ENCODE measurements at places on chromosomes 16 and 17.

- DNase-seq, result no peak
These were observed 1.4 kb upstream of the SLFN11 start for GRCh38 chr17:35374766-35375344.

GRCh38 chr16:983044-984030 lies 1.8 kb downstream of the SOX8 start:
- DNase-seq, result no peak

DNA sequence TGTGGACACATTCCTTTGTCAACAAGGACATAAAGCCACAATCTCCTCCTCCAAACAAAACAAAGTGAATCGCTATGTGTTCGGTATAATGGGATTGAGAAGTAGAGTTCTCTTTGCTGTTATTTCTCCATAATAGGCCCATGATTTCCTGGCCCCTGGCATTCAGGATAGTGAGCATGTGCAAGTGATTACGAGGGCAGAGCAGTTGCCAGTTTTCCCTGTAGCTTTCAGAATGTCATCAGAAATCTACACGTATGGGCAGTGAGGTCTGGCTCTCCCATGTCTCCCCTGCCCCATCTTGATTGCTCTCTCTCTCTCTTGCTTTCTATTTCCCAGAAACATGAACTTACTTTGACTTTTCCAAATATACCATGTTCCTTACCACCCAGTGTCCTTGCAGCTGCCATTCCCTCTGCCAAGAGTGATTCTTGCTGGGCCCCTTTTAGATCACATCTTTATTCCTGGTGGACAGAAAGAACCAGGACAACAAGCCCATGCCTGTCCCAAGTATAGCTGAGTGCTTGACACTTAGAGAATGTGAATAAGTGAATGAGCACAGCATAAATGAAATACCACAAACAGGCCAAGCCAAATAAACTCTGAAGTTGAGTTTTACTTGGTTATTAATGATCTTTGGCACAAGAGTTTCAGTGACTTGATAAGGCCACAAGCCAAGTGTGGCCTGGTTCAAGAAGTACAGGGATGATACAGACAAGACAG lies 273.1 kb downstream of the CDH13 start:
- DNase-seq, result no peak

DNA sequence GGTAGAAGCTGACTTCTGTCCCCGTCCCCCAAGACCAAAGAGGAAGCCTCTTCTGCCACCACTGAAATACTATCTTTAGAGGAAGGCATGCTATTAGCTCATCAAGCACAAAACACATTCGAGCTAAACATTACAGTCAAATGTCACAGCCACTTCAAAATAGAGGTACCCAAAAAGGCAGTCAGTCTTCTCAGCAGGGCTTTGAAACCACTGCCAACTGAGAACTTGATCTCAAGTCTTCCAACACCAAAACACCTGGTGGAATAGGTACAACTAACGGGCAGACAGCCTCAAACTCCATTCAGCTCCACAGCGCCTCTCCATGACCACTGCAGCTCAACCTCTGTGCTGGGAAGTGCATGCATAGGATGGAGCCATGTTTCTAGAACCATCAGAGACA lies 36.0 kb downstream of the ZFHX3 start:
- DNase-seq, result no peak

GRCh38 chr17:64947152-64947551 lies 27.9 kb upstream of the LRRC37A3 start:
- DNase-seq, result no peak

DNA sequence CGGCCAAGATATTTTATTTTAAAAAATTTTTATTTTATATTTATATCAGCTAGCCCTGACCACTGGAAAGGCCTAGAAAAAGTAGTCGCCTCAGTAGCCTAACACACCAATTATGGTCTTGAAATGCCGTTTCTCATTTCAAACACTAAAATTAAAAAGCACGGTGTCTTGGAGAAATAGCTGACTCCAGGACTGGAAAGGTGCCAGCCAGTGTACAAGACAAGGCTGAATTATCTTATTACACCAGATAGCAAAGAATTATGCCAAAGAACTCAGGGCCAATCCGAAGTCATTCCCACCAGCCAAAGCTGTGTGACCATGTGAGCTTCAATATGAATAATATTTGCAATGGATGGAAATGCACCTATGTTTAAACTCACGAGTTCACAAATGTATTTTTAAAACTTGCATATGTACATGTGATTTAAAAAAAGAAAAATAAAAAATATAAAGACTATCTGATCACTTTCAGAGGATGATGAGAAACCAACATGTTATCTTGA lies 19.9 kb upstream of the ATP2C2 start:
- no peak for DNase-seq

DNA sequence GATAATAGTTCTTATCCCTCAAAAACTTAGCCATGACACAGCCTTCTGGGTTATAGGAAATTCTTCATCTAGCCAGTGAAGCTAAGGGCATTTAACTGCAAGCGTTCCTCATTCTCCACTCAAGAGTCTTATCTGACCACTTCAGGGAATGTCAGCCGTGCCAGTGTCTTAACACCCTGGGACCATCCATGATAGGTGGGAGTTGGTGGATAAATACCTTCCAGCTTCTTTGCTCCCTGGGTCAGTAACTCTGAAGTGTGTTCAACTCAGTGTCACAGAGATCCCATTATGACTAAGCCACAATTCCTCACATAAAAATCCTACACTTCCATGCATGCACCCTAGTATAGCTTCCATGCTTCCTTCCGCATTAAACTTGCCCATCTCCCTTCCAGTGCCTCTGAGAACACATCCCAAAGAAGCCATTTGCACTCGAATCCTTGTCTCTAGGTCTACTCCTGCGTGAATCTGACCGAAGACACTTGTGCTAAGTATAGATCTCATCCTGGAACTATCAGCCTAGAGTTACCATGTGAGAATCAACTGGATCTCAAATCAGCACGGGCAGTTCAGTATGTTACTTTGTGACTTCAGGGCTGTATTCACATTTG lies 264.3 kb upstream of the MAF start:
- DNase-seq, result no peak

DNA sequence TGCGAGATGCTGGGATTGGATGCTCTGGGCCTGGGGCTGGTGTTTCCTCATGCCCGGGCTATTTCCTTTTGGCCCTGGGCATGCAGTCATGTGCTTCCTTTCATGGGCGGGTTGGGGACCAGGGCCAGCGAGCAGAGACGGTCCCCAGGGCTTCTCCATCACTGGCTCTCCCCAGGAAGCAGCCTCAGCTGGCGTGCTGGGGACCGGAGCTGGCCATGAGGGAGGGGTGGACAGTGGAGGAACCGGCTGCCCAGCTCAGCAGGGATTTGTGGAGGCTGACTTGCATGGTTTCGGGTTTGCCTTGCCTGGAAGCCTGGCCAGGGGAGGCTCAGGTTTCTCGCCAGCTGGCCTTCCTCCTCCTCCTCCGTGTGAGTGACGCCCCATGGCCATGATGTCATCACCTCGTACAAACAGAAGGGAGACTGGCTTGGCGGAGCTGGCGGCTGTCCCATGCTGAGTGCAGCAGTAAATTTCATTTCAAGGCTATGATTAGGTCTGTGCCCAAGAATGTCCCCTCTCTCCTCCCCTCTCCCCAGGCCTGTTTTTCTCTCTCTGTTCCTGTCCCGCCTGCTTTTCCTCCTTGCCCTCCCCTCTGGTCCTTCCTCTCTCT lies 8.9 kb upstream of the TIMP2 start:
- DNase-seq, result peak; percentile 97

GRCh38 chr17:45438931-45439610 lies 6.4 kb upstream of the ARHGAP27 start:
- no peak for DNase-seq

DNA sequence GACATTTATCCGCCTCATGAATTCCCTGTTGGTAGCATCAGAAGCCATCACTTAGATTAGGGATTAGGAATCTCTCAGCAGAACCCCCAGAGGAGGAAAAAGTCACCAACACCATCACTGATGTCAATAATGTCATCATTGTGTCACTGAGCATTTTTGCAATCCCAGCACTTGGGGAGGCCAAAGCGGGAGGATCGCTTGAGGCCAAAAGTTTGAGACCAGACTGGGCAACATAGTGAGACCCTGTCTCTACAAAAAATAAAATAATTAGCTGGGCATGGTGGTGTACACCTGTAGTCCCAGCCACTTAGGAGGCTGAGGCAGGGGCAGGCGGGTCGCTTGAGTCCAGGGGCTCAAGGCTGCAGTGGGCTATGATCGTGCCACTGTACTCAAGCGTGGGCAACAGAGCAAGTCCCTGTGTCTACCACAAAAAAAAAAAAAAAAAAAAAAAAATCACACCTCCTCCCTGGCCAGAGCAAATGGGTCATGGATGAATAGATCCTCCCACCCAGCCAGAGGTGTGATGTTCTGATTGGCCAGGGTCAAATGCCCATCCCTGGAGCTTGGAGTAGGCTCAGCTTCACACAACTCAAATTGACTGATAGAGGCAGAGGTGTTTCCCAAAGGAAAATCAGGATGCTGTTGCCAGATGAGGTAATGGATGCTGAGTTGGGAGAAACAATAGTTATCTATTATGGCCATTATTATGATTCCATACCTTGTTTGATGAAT lies 31.6 kb downstream of the VWA3A start:
- no peak for DNase-seq

DNA sequence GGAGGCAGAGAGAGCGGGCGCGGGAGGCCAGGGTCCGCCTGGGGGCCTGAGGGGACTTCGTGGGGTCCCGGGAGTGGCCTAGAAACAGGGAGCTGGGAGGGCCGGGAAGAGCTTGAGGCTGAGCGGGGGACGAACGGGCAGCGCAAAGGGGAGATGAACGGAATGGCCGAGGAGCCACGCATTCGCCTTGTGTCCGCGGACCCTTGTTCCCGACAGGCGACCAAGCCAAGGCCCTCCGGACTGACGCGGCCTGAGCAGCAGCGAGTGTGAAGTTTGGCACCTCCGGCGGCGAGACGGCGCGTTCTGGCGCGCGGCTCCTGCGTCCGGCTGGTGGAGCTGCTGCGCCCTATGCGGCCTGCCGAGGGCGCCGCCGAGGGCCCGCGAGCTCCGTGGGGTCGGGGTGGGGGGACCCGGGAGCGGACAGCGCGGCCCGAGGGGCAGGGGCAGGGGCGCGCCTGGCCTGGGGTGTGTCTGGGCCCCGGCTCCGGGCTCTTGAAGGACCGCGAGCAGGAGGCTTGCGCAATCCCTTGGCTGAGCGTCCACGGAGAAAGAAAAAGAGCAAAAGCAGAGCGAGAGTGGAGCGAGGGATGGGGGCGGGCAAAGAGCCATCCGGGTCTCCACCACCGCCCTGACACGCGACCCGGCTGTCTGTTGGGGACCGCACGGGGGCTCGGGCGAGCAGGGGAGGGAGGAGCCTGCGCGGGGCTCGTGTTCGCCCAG lies 1.2 kb upstream of the CBX4 start:
- peak; percentile 90 for DNase-seq

DNA sequence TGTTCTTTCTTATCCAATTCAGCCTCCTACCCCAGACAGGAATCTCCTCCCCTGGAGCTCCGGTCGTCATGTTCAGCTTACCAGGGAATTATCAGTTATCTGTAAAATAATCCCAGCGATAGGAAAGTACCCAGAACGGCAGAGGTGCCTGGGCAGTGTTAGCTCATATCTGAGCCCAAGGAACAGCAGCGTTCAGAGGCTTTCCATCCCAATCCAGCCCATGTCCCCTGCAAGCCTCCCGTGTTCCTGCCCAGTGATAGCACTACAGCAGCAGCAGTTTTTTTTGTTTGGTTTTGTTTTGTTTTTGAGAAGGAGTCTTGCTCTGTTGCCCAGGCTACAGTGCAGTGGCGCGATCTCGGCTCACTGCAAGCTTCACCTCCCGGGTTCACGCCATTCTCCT lies 158.2 kb downstream of the CMIP start:
- DNase-seq, result no peak

GRCh38 chr16:79932572-79932971 lies 332.0 kb upstream of the MAF start:
- no peak for DNase-seq
